ENCODE measurements at places on chromosomes 1 and 21.

DNA sequence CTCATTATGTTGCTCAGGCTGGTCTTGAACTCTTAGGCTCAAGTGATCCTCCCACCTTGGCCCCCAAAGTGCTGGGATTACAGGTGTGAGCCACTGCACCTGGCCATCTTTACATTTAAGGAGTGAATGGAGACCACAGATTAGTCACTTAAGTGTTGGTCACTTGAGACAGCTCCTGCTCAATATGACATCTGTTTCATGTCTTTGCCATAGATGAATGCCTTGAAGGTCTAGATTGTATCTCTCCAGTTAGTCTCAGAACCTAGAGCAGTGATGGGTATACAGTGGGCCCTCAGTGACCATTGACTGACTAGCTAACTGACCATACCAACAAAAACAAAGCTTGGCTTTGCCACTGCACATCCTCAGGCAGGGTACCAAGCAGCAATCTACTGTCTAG is 15.3 kb downstream of the BCL9 start:
- DNase-seq = no peak

GRCh38 chr1:198669023-198669698 is 30.3 kb downstream of the PTPRC start:
- no peak for DNase-seq

DNA sequence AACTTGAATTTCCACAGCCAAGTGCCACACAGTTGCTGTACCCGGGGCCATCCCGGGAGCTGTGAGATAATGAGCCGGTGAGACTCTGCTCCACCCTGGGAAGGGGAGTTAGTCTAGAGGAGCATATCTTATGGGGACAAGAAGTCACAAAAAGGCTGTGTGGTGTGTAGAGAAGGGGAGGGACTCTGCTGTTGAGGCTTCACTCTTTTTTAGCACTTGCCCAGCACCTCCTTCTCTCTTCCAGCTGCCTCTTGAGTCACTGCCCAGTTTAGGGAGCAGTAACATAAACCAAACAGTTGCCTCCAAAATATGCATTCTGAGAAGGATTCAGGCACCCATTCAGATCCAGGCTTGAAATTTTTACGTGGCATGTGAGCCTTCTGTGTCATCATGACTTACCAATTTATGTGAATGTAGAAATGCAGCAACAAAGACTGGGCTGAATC is 744 bp upstream of the WDR26 start:
- DNase-seq = no peak

- DNase-seq = no peak
Observed at GRCh38 chr1:29232387-29232786, 1.7 kb upstream of the MECR start.

DNA sequence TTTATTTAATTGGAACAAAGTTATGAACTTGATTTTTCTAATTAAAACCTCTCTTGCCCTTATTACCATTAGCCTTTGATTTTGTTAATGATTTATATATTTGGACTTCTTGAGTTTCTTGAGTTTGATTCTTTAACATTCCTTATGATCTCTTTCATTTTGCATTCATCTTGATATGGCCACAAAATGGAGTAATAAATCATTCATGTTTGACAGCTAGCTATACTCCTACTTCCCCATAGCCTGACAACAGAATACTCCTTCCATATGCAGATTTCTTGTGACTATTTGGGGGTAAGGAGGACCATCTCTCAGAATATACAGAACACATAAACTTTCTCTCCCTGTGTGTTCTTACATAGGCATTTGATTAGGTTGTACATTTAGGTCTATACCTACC is 119.6 kb downstream of the SYT14 start:
- no peak for DNase-seq

All from type B pancreatic cell (in vitro differentiated cells).